ENCODE measurements at places on chromosomes 16 and 17.

GRCh38 chr17:82461827-82462524 is 3.4 kb downstream of the NARF start:
- DNase-seq = no peak

DNA sequence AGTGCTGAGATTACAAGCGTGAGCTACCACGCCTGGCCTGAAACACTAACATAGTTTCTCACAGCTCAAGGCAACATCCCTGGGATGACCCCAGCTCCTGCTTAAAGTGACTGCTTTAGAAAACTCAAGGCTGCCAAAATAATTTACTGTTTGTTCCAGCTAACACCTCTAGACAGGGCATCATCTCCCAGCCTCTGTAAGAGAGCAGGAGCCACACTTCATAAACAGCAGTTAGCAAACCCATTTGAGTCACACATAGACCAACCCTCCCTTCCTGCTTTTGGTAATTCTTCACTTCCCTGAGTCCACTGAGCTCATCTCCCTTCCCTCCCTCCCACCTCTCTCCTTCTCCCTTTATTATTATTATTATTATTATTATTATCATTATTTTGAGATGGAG is 201.3 kb downstream of the XYLT1 start:
- DNase-seq = no peak

DNA sequence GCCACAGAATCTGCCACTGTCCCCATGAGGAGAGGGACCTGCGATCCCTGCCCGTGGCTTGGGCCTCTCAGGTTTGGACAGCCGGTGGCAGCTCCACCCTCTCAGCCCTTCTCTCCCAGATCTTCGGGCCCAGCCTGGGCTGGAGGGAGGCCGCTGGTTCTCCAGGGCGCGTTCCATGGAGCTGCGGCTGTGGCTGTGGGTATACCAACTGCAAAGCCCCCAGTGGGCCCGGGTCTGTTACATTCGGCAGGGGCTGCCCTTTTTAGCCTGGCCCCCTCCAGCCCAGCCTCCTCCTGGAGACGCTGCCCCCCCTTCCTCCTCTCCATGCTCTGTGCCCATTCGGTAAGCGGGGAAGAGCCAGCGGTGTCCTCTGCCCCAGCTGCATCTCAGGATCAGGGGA is 64.7 kb upstream of the ZNF469 start:
- DNase-seq = no peak

- no peak for DNase-seq
Observed at GRCh38 chr17:46935658-46936266, 12.8 kb downstream of the GOSR2 start.

GRCh38 chr17:4535667-4536258 is 19.4 kb downstream of the MYBBP1A start:
- no peak for DNase-seq

DNA sequence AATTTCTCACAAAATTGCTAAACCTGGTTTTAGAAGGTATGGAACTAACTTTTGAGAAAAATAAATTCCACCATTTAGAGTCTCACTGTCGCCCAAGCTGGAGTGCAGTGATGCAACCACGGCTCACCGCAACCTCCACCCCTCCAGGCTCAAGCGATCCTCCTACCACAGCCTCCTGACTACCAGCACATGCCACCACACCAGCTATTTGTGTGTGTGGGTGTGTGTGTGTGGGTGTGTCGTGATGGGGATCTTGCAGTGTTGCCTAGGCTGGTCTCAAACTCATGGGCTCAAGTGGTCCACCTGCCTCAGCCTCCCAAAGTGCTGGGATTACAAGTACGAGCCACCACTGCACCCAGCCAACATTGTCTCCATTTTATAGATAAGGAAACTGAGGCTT is 71.3 kb upstream of the NOL11 start:
- DNase-seq = no peak

DNA sequence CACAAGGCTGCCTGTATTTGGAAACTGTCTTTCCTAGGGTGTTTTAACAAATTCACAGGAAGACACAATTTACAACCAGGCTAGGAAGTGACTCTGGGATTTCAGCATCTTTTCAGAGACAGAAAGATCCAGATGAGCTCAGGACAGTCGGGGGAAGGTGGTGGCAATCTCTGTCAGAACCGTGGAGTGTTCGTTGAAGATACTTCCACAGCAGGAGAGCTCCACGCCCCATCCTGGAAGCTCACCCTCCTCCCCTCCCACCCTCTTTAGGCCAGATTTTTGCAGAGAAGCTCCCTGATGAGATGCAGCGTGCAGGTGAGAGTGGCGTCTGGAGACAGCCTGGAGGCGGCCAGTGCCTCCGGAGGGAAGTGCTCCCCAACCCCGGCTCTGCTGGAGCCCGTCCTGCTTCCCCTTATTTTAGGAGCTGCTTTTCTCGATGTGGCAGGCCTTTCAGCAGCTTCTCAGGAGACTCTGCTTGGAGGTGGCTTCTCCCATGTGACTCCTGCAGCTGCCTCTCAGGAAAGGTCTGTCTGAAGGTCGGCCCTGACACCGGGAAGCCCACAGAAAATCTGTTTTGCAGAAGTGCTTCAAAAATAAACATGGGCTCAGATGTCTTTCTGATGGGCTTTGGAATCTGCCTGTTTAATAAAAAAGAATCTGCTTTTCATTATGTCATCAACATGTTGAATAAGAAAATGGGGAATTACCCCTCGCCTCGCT is 186.4 kb upstream of the CHMP6 start:
- no peak for DNase-seq

DNA sequence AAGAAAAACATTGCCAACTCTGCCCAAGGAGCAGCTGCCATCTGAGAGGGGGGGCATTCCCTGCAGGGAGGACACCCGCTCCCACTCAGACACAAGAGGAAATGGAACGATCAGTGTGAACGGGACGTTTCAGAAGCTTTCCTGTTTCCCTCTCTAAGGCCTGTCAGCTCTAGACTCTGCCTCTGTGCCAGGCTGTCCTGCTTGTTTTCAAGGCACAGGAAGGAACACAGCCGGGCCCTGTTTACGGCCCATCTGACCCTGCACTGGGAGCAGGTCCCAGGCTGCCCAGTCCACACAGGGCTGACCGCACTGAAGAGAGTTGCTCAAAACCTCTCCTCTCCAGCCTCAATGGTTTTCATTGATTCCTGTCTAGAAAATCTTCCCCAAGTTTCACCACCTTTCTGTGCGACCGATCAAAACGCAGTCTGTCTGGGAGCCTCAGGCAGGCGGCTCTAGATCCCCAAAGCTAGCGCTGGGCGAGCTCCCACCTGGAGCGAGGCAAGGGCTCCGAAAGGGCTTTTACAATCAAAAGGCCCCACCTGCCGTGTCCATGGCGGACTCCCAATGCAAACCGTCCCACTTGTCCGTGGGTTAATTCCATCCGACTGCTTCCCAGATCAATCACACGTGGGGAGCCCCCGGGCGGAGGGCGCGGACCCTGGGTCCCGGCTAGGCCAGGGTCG is 1.5 kb downstream of the PIEZO1 start:
- DNase-seq = no peak

GRCh38 chr17:28204751-28205150 is 114.2 kb upstream of the TMEM97 start:
- DNase-seq = no peak

GRCh38 chr16:57818377-57819064 is 16.2 kb upstream of the KIFC3 start:
- no peak for DNase-seq

GRCh38 chr16:85377388-85378144 is 235.6 kb upstream of the GSE1 start:
- DNase-seq = no peak

- DNase-seq = no peak
Observed at GRCh38 chr16:4314532-4315185, 1.2 kb upstream of the GLIS2 start.

DNA sequence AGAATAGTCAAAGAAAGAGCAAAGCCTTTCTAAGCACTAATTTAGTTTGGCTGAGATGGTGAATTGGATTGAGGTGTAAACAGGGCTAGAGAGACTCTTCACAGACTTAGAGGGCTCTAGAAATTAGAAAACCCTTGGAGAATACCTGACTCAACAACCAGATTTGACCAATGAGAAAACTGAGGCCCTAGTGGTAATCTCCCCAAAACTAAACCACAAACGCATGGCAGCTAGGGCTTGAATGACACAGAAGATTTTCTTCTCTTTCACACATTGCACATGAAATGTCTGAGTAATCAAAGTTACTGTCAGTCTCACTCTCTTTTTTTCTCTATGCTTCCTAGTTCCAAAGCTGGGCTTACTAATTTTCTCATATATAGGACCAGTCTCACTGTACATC is 314.5 kb upstream of the KCNJ16 start:
- DNase-seq = no peak

- DNase-seq = no peak
Observed at GRCh38 chr17:19546289-19547065, 12.8 kb downstream of the SLC47A1 start.

- no peak for DNase-seq
Observed at GRCh38 chr17:82367724-82368524, 3.6 kb upstream of the UTS2R start.

Measured in T-helper 9 cell (primary cell).